ENCODE measurements at places on chromosomes 11 and 22. TPM values are rescaled to one million over a fixed set of nuclear protein-coding genes. Genes with fewer than 3 reads are reported as not detected.

PATZ1 gene
- 19.6 TPM for total RNA-seq

RIMBP3B gene
- under 0.01 TPM for total RNA-seq

OR8U1 gene
- total RNA-seq = not detected

PGA5 gene
- not detected for total RNA-seq

MN1 gene
- total RNA-seq = 4.0 TPM

PATE4 gene
- total RNA-seq = not detected

All from epithelial cell of alveolus of lung (primary cell).